ENCODE measurements at places on chromosomes 2 and 18.

GRCh38 chr18:23115683-23116096, 19.6 kb upstream of the CABLES1 start:
- no peak for DNase-seq

GRCh38 chr2:150427298-150427697, 60.2 kb downstream of the RND3 start:
- no peak for DNase-seq

- no peak for DNase-seq
These were observed at the start of gene SPOPL for GRCh38 chr2:138501425-138502254. Gene SPOPL, plus strand, starts transcription at chr2:138501770. Its CDS starts 48,447 bp downstream, at chr2:138550217.

- no peak for DNase-seq
These were observed 49.9 kb upstream of the RNU4ATAC start for GRCh38 chr2:121480826-121481225.

GRCh38 chr2:203783496-203784203, 77.2 kb downstream of the CD28 start:
- no peak for DNase-seq

DNA sequence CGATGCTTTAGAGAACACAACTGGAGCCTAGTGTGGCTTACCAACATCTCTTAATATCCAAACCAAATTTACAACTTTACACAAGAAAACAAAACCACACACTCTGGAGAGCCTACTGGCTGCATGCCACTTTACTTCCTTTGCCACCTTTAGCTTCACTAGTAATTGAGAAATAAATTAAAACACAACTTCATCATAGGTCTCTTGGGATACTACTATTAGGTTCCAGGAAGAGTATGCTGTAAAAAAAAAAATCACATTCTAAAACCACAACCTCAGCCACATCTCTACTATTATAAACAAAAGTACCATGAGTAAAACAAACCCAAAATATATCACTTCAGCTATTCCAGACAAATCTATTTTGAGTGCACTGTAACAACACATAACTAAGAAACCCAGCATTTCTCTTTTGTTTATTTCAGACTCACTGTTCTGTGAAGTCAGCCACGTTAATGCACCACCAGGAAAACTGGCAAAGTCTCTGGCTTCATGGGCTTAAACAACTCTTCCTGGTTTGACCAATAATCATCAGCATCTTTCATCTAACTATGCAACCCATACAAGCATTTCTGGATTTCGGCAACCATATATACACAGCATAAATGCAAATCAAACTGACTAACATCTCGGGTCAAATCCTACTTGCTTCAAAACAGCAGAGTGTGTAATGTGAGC, 59.1 kb downstream of the REV1 start:
- no peak for DNase-seq

DNA sequence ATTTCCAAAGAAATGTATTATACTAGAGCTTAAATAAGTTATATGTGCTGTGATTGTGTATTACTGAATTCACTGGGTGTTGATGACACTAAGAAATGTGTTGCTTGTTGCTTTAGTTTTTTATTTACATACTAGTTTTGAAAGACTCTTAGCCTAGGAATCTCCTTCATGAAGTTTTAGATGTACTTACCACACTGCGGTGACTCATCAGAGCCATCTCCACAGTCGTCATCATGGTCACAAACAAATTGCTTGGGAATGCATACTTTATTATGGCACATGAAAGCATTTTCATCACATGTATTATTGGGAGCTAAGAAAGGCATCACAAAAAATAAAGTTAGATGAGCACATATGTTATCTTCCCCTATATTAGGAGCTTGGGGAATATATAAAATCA, 1624.2 kb downstream of the LRP1B start:
- DNase-seq = no peak

DNA sequence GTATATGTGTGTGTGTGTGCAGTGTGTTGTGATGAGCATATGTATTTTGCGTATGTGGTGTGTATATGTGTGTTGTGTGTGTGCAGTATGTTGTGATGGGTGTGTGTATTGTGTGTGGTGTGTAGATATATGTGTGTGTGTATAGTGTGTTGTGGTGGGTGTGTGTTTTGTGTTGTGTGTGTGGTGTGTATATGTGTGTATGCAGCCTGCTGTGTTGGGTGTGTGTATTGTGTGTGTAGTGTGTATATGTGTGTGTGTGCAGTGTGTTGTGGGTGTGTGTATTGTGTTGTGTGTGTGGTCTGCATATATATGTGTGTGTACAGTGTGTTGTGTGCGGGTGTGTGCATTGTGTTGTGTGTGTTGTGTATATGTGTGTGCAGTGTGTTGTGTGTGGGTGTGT, 23.9 kb downstream of the ACKR3 start:
- no peak for DNase-seq

- no peak for DNase-seq
These were observed 31.9 kb upstream of the CASP8 start for GRCh38 chr2:201228271-201228911.

DNA sequence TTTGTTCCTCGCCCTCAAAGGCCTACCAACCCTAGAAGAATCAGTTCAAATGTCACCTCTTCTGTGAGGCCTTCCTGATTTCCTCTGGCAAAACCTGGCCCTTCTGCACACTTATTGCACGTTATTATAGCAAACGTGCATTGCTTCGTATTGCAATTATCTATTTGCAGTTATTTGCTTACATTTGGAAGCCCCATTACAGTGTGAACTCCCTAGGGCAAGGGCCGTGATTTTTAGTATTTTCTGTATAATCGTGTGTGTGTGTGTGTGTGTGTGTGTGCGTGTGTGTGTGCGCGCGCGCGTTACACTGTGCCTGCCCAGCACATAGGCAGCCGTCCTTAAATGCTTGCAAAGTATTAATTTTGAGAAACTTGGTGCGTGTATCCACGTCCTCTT, 460 bp upstream of the SEMA4F start:
- no peak for DNase-seq

DNA sequence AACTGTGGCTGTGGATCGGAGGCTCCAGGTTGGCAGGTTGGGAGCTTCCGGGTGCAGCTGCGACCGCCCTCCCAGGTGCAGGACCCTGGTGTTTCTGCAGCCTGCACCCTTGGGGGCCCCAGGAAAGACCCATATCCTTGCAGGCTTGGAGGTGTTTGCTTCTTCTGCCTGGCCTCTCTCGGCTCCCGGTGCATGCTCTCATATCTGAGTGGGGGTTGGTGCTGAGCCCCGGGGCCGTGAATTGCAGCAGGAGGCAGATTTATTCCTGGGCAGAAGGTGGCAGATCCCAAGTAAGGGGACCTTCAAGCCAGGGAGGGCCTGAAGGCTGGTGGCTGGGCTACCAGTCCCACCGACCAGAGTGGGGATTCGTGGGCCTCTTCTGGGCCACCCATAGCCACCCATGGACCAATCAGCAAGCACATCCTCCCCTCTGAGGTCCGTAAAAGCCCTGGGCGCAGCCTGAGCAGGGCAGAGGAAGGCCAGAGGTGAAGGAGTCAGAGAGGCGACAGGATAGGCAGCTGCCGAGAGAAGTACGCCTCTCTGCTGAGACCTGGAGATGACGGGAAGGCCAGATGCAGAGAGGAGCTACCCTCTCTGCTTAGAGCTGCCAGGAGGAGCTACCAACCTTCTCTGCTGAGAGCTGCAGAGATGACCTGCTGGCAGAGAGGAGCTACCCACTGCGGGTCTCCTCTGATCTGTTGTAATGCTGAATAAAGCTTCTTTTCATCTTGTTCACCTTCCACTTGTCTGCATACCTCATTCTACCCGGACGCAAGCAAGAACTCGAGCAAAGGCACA, 1279.0 kb upstream of the LRRTM1 start:
- no peak for DNase-seq

- DNase-seq = no peak
These were observed 26.0 kb upstream of the IGFBP2 start for GRCh38 chr2:216607277-216607560.

- no peak for DNase-seq
These were observed 128.2 kb upstream of the CXCR4 start for GRCh38 chr2:136246086-136246669.

DNA sequence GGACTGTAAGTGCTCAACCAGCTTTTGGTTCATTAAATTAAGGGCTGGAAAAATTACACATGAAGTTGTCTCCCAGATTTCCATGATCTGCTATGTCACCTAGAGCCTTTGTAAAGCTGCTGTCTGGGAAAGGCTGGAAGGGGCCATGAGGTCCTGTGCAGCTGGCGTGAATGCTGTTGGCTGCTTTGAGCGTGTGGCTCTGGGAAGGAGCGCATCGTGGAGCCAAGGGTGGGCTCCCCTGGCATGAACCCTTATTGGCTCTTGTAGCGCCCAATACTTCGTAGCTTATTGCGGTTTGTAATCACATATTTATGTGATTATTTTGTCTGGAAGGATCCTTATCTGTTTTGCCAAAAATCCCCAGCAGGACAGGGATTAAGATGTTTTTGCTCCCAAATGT, 70.5 kb upstream of the LMAN1 start:
- no peak for DNase-seq
